NCI-H187 (cell line): ENCODE measurements at places on chromosomes 7 and 10.

DNA sequence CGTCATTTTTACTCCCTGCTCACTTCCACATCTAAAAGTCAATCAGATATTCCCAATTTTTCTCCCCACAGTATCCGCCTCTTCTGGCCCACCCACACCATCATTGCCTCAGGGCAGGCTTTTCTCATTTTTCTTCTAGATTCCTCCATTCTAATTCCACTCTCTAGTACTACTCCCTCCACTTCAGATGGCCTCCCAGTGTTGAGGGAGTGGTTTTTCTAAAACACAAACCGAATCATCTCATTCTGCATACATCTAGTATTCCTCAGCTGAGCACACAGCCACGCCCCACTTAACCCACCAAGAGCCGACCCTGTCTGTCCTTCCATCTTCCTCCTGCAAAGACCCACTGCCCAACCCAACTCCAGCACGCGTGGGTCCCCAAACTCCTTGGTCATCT lies 314.9 kb upstream of the NPVF start:
- no peak for DNase-seq

GRCh38 chr10:23754941-23755340 lies 316.1 kb downstream of the OTUD1 start:
- no peak for DNase-seq

- DNase-seq: peak; percentile 88
These were observed 400.1 kb upstream of the ETV1 start for GRCh38 chr7:14389595-14389994.

GRCh38 chr10:122855745-122856144 lies 10.1 kb upstream of the CUZD1 start:
- no peak for DNase-seq

DNA sequence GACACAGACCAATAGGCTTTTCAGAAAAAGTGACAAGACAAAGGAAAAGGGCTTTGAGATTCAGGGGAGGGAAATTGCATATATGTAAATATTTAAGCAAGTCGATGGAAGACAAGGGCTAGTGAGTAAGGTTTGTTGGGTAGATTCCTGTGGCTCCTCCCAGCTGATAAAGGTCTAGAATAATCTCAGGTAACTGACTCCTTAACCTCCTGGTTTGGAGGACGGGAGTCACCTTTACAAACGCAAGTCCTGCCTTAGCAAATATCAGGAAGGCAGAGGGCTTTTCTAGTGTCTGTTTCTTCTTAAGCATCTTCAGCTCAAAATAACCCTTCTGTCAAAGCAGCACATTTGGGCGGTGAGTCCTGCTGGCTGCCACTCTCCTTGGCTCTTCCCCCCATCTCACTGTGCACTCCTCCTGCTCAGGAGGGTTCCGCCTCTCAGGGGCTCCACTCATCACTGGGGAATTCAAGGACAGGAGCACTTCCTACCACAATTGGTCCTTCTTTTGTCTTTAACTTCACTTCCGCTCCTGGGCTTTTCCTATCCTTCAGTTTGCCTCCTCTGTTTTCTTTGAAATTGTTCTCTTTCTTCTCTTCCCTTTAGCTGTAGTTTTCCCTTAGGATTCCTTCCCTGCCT lies 496.3 kb upstream of the KLF6 start:
- DNase-seq: no peak

GRCh38 chr10:6201516-6201975 lies 1.2 kb upstream of the PFKFB3 start:
- no peak for DNase-seq

DNA sequence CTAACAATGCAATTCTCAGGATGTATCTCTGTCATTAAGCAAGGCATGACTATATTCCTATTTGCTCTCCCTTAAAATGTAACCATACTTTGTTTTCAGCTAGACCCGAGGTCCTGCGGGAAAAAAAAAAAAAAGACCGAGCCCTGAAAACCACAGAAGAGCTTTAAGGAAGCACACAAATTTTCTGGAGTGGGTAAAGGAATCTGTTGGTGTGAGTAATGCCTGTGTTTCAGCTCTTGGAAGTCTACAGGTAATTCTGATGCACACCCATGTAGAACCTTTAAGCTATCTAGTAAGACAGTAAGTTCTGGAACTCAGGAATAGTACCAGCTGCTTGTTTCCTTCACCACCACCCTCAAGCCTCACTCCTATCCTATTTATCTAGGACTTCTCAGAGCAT lies 351.1 kb downstream of the PARD3 start:
- no peak for DNase-seq

GRCh38 chr10:127429601-127430312 lies 119.4 kb upstream of the NPS start:
- no peak for DNase-seq

DNA sequence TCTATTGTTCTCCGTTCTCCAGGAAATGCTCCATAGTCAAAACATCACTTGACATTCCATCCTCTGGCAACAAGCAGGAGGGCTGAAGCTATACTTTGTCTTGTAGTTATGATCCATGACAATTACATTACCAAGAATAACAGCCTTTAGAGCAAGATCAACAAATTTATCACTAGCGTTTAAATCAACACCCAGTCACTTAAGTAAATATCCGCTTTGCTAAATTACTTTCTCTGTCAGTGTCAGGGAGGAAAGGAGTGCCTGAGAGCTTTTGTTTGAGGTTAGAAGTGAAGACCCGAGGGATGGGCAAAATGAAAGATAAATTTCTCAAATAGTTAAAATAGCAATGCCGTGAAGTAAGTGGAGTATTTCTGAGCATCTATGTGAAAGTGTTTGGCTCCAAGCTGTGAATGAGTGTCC lies 236.1 kb upstream of the BMPER start:
- DNase-seq: no peak
